Cardiac fibroblast (primary cell): ENCODE measurements at places on chromosomes 11 and 22.
A peak's percentile ranks its signal among the peaks of the same experiment; 100 is the strongest.

GRCh38 chr11:11436715-11437313 lies 83.8 kb upstream of the CSNK2A3 start:
- no peak for DNase-seq

GRCh38 chr11:86775361-86775760 lies 25.0 kb upstream of the PRSS23 start:
- no peak for DNase-seq

GRCh38 chr11:46981436-46981835 lies 44.9 kb downstream of the CSTPP1 start:
- no peak for DNase-seq

DNA sequence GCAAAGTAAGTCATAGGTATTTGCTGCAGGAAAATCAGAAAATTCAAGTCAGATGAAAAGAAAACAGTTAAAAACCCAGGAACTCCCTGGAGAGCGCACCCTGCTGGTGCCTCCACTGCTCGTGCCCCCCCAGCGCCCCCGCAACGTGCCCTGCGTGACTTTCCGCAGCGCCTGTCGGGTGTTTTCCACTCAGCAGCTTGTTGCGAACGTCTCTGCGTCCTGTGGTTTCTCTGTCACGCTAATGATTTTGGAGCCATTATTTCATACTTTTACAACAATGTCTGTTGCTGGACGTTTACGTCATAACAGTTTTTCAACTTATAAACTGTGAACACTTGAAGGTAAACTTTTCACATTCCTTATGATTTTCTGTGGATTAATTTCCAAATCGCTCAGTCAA lies 5.0 kb downstream of the CRELD2 start:
- no peak for DNase-seq

DNA sequence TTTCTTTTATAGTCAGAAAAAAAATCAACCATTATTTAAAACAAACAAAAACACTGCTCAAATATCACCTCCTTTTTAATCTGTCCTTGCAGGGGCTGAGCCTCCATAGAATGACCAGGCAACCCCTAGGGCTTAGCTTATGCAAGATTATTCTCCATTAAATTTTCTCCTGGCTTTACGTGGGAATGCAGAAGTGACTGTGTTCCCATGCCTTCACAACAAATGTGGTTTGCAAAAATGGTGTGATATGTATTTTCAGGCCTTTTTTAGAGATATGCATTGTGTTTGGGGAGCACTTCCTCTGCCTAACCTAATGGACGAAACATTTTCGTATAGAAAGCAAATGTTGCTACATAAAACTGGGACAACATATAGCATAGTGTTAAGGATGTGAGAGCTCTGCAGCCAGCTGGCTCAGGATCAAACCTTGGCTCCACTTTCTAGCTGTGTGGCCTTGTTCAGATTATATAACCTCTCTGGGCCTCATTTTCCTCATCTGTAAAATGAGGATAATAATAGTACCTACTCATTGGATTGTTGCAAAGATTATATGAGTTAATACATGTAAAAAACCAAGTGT lies 82.6 kb downstream of the PARVA start:
- peak; percentile 24 for DNase-seq

DNA sequence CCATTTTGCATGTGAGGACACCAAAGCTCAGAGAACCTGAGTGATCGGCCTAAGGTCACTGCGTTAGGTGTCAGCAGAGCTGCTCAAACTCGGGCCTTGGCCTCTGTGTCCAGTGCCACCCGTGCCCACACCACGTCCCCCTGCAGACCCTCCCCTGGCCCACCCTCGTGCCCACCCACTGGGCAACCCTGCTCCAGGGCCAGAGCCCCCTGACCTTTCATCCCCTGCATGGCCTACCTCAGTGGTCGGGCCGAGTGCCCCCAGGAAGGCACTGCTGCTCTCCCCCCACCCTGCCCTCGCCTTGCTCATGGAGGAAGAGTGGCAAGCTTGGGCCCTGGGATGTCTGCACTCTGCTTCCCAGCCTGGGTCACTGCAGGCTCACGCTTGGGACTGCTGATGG lies 17.7 kb downstream of the B3GAT1 start:
- no peak for DNase-seq

- no peak for DNase-seq
These were observed 15.2 kb downstream of the PIM3 start for GRCh38 chr22:49975543-49976389.

GRCh38 chr22:29454276-29454675 lies 15.9 kb downstream of the RFPL1 start:
- DNase-seq, result no peak

GRCh38 chr11:11263238-11264005 lies 89.6 kb downstream of the CSNK2A3 start:
- DNase-seq, result peak; percentile 14

- DNase-seq, result peak; percentile 53
These were observed 9.7 kb downstream of the IMMP1L start for GRCh38 chr11:31499576-31500178.

DNA sequence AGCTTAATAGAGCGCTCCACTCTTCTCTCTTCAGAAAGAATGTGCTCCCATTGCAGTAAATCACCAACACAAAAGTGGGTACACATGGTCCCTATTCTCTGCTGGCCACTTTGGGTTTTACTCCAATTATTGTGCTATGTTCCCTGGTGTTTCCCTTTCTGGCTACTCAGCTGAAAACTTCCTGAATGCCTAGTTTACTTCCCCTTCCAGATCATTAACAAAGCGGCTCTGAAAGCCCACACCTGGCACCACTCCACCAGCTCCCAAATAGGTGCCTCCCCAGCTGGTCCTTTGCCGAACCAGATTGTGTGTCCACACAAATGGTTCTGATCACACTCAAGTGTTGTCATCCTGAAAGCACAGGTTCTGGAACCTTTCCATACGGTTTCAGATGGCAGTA lies 443.7 kb downstream of the NTM start:
- DNase-seq, result no peak

- no peak for DNase-seq
These were observed 102.1 kb downstream of the FBXO7 start for GRCh38 chr22:32576553-32577253.

DNA sequence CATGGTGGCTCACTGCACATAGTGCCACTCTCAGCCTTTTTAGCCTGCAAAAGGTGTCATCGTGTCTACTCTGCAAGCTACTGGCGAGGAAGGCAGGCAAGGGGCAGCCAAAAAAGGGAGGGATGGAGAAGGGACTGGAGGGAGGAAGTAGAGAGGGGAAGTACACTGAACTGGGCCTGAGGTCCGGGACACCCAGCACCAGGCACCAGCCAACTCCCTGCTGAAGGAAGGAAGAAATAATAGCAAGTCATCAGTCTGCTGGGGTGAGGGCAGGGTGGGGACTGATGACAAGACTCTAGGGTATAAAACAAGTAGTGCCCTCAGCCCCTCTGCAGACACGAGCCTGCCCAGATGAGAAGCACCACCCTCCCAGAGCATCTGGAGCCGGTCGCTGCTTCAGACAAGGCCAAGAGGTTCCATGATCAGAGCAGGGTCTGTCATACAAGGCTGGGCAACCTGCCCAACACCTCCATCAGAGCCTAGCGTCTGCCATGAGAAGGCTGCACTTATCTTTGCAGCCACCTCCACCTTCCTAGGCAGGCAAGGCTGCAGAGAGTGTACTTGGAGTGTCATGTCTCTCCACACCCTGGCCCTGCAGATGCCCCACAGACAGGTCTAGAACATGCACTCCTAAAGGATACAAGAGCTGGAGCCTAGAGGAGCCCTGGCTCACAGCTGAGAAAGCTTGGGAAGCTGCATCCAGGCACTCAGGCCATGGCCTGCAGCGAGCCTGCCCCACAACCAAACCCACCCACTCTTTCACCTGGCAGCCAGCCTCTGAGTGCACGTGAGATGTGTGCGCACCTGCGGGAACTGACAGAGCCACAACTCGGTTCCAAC lies 9.0 kb upstream of the COMT start:
- DNase-seq, result no peak
